KBM-7 (cell line): ENCODE measurements at places on chromosomes 2 and 18.

GRCh38 chr2:187855689-187856088 is 301.5 kb upstream of the TFPI start:
- no peak for DNase-seq

- no peak for DNase-seq
Observed at GRCh38 chr2:66137606-66138130, 297.3 kb upstream of the MEIS1 start.

GRCh38 chr2:136212426-136213378 is 94.8 kb upstream of the CXCR4 start:
- DNase-seq, result no peak

DNA sequence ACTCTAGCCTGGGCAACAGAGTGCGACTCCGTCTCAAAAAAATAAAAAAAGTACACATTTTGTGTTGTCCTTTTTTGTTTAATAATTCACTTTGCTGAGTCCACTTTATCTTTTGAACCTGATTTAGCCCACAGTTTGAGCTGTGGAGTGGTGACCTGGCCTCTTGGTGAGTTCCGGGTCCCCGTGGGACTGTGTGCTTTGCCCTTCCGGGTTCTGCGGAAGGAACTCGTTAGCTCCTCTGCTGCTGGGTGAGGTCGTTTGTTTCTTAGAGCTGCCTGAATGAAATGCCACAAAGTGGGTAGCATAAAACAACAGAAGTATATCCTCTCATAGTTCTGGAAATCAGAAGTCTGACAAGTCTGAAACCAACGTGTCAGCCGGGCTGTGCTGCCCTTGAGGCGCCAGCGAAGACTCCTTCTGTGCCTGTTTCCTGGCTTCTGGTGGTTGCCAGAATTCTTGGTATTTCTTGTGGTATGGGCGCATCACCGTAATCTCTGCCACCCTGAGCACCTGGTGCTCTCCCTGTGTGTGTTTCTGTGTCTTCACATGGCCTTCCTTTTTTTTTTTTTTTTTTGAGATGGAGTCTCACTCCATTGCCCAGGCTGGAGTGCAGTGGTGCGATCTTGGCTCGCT is 3.5 kb downstream of the EFHD1 start:
- no peak for DNase-seq

- no peak for DNase-seq
Observed at GRCh38 chr2:142642650-142643049, 234.8 kb upstream of the KYNU start.

- DNase-seq, result no peak
Observed at GRCh38 chr2:184363213-184363612, 235.1 kb upstream of the ZNF804A start.

DNA sequence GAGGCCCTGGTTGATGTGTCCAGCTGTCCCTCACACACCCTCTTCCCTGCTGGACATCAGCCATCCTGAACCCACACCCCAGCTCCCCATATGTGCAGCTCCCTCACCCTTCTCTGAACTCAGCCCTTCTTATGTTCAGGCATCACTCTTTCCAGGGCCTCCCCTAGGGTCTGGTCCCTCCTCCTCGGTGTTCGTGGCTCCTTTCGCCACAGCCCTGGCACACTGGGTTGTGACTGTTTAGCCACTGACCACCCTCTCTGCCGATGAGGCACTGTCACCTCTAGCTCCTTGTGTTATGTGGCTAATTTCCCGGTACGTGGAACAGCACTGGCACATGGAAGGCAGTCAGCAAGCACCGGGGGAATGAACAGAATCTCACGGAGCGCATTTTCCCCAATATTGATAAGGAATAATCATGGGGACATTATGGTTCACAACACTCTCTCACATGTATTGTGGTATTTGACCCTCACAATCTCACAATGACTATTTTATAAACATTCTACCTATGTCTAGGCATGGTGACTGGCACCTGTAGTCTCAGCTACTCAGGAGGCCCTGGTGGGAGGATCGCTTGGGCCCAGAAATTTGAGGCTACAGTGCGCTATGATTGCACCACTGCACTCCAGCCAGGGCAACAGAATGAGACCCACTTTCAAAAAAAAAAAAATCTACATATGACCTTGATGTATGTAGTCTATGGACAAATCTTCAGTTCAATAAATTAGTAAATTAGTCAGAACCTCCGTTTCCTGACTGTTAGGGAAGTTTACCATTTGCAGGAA is 292.1 kb downstream of the MYT1L start:
- DNase-seq, result no peak

DNA sequence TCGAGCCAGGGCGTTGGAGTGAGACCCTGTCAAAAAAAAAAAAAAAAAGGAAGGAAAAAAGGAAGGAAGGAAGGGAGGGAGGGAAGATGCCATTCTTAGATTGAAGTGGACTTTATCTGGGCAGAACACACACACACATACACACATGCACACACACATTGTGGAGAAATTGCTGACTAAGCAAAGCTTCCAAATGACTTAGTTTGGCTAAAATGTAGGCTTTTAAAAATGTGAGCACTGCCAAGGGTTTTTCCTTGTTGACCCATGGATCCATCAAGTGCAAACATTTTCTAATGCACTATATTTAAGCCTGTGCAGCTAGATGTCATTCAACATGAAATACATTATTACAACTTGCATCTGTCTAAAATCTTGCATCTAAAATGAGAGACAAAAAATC is 564 bp upstream of the TTR start:
- DNase-seq, result no peak

GRCh38 chr2:16312771-16313170 is 352.9 kb downstream of the CYRIA start:
- no peak for DNase-seq

GRCh38 chr2:80621656-80622055 is 317.1 kb upstream of the LRRTM1 start:
- no peak for DNase-seq

- no peak for DNase-seq
Observed at GRCh38 chr18:72376256-72376655, 167.9 kb downstream of the CBLN2 start.
